ENCODE measurements at places on chromosomes 7 and 10.
A peak's percentile ranks its signal among the peaks of the same experiment; 100 is the strongest.

GRCh38 chr7:29377718-29378117, 183.1 kb downstream of the CHN2 start:
- DNase-seq = peak; percentile 60

DNA sequence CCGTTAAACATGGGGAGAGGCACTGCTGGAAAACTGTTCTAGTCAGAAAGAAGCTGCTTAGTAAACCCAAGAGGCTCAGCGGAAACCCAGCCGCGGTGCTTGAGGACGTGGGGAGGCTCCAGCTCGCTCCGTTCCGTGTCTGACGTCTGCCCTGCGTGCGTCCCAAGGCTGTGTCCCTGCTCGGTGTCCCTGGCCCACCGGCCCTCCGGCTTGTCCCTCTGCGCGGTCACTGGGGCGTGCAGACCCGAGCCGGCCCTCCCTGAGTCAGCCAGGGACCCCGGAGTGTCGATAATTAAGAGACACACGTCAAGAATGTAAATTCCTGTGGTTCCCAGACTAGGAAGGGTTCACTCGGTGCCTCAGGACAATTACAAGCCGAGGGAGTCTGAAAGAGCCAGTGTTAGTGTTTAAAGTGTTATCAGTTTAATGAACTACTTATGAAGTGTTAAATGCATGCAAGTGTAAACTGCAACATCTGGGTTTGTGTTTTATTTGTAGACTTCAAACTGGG, 98.9 kb downstream of the WDR11 start:
- DNase-seq = no peak

DNA sequence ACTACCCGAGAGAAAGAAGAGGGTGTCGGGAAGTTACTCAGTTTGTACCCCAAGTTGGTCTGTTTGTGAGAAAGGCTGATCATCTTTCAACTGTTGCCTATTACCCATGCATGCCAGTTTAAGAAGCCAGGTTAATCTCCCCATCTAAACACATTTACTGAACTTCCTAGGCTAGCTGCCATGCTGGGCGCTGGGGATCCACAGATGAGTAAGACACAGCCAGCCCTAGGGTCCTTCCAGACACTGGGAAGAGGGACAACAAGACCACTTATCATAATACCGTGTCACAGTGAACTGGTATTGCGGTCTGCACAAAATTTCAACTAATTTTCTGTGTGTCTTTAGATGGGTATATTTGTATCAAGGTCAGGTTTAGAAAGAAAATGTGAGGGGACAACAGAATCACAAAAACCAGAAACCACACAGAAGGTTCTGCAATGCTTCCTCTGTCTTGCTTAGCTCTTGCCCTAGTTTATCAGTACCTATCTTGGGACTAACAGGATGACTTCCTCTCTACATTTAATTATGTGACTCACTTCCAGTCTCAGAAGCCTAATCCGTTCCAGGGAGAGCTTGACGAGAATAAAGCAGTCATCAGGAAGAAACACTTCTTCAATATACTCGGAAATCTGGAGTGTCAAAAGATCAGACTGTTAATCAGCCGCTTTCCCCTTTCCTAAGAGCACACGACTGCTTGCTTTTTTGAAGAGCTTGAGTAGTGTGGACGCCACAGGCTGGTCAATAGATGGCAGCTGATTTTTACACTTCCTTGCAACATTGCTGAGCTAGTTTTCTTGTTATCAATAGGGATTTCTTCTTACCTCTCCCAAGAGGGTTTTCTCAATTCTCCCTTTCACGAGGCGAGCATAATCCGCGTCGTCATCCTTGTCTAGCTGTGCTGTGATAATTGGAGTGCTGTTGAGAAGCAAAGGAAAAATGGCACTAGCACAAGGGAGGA, 45.7 kb downstream of the POLR3A start:
- DNase-seq = no peak

- DNase-seq = no peak
Measured at GRCh38 chr10:103145860-103146466, 47.1 kb downstream of the NT5C2 start.

- DNase-seq = no peak
Measured at GRCh38 chr7:117250801-117251200, 72.1 kb downstream of the WNT2 start.

DNA sequence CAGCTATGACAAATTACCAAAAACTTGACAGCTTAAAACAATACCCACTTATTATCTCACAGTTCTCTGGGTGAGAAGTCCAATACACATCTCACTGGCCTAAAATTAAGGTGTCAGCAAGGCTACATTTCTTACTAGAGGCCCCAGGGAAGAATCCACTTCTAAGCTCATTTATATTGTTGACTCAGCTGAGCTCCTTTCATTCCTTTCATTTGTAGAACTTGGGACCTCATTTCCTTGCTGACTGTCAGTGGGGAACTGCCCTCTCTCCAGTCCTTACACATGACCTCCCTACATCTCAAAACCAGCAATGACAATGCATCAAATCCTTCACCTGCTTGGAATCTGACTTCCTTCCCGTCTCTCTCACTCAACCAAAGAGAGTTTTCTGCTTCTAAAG, 240.3 kb downstream of the IPMK start:
- DNase-seq = no peak

- no peak for DNase-seq
Measured at GRCh38 chr7:156942708-156943090, 6.8 kb upstream of the NOM1 start.

GRCh38 chr10:86333826-86334487, 32.6 kb downstream of the GRID1 start:
- peak; percentile 86 for DNase-seq

- peak; percentile 63 for DNase-seq
Measured at GRCh38 chr7:21365866-21366624, 61.8 kb upstream of the SP4 start.

DNA sequence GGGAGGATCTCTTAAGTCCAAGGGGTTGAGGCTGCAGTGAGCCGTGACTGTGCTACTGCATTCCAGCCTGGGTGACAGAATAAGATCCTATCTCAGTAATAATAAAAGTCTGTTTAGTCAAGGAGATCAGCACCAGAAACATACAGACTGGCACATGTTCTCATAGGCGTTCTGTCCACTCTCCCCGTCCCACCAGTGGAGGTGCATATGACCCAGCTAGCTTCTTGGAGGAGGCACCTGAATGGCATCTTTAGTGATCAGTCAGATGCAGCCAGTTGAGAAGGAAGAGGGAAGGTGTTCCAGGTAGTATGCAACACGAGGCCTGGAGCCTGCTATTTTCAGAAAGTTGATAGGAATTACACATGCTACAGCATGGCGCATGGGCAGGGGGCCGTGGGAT, 45.3 kb upstream of the SVIL start:
- no peak for DNase-seq

DNA sequence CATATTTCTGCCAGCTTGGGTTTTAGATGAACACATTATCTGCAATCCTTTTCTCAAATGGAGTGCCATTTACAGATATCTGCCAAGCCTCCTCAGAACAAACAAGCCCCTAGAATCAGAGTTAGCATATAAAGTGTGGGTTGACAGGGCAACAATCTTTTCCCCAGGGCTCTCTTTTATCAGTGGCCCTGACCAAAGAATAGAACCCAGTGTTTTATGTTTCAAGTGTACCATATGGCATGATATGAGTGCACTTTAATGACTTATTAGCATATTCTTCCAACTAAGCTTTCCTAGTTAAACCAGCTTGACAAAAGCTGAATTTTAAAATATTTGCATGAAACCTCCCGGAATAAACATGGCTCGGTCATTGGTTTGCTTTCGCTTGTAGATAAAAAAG, 57.3 kb downstream of the EVX1 start:
- no peak for DNase-seq

- DNase-seq = no peak
Measured at GRCh38 chr7:5685205-5685604, 96.3 kb downstream of the RNF216 start.

DNA sequence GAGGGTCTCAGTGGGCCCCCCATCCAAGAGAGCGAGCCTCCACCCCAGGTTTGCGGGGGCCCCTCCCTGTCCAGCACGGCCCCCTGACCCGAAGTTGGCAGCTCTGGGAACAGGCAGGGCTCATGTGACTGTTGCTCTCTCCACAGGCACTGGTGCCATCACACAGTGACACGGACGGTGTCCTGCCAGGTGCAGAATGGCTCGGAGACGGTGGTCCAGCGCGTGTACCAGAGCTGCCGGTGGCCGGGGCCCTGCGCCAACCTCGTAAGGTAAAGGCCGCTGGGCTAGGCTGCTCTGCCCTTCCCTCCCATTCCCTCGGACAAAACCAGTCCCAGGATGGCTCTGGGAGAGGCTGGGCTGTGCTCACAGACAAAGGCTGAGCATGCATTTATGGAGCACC, 57.2 kb downstream of the COL26A1 start:
- DNase-seq = no peak

- no peak for DNase-seq
Measured at GRCh38 chr10:21493784-21494183, 31.7 kb downstream of the SKIDA1 start.

DNA sequence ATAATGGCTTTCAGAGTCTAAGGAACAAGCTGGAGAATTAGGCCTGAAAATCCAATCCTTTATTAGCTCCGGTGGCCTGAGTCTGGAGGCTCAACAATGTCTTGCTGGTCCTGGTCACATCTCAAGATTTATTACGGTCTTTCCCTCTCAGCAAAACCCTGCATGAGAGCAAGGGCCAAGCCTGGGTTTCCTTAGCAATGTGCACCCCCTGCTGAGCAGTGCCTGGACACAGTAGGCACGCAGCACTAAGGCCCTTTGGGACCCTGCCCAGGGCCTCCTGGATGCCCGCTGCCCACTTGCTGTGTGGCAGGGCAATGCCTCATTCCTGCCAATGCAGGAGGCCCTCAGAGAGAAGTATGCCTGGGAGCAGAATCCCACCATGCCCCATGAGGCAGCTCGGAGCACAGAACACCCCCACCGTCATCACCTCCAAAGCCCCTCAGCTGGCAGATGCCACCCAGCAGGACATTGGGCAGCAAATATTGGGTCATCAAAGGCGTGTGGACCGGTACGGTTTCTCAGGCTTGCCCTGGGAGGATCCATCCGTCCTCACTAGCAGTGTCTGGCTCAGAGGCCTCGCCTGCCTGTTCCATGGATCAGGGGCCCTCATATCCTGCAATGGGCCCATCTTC, 156.4 kb downstream of the OAT start:
- DNase-seq = no peak

DNA sequence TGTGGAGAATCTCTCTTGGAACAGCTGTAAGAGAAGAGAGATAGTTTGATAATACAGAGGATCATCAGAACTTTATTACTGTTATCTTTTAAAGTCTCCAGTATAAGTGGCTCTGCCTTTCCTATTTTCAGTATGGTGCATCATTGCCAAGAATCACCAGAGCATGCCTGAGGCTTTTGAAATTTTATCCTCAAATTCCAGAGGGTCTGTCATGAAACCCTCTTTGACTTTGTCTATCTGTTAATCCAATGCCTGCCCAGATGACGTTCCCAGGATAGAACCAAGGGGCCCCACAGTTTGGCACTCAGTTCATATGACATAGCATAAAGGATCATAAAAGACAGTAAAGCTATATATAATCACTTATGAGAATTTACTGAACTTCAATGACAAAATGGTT, 35.3 kb upstream of the SEMA3C start:
- no peak for DNase-seq

- DNase-seq = no peak
Measured at GRCh38 chr7:66913118-66914037, 7.6 kb upstream of the TMEM248 start.

- DNase-seq = no peak
Measured at GRCh38 chr7:66640802-66641525, 12.3 kb downstream of the KCTD7 start.

- no peak for DNase-seq
Measured at GRCh38 chr7:27969346-27969745, 211.2 kb downstream of the JAZF1 start.

DNA sequence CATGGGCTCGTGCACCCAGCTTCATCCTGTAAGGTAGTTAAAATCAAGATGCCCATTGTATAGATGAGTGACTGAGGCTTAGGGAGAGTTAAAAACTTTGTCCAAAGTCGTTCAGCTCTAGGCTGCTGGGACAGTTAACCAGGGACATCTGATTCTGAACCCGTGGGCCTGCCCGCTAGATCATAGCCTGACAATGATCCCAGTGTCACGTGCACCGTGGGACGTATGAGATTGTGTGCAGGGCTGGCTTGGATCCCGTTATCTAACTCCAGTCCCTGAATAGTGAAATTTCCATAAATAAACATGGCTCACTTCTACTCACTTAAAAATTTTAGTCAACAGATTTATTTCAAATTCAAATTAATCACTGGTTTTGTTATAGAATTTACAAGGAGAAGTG, 24.9 kb downstream of the C10orf120 start:
- no peak for DNase-seq

- DNase-seq = no peak
Measured at GRCh38 chr7:99143521-99143852, 421 bp downstream of the SMURF1 start.

DNA sequence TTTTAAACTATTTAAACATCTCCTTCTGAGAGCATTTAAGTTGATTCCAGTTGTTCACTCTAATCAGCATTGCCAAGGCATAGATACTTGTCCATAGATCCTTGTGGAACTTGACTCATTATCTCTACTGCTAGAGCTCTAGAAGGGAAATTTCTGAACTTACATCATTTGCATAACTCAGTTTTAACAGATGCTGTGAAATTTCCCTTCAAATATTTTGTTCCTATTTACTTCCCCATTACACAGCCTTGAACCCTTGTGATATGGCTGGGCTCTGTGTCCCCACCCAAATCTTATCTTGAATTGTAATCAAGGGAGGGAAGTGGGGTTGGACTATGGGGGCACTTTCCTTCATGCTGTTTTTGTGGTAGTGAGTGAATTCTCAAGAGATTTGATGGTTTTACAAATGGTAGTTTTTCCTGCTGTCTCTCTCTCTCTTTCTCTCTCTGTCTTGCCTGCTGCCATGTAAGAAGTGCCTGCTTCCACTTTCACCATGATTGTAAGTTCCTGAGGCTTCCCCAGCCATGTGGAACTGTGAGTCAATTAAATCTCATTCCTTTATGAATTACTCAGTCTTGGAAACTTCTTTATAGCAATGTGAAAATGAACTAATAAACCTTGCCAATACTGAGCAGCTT, 25.4 kb downstream of the INSIG1 start:
- DNase-seq = no peak

GRCh38 chr7:21767300-21767900, 178.3 kb downstream of the CDCA7L start:
- DNase-seq = peak; percentile 82

GRCh38 chr10:1673568-1674345, 63.6 kb downstream of the ADARB2 start:
- DNase-seq = no peak

DNA sequence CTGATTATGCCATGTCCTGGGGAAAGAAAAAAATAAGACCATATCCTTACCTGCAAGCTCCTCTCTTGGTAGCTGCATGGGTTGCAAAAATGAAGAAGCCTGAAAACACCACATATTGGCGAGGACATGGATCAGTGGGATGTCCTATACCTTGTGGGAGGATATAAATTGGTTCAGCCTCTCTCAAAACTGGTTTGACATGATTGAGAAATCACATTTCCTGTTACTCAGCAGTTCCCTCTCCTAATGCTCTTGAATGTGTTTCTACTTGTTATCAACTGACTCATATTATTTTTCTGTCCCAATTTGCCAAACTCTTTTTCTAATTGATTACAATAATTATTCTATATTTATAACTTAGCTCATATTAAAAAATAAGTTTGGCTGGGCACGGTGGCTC, 380.2 kb downstream of the EXOC4 start:
- no peak for DNase-seq

- no peak for DNase-seq
Measured at GRCh38 chr7:21927693-21928092, 18.0 kb downstream of the CDCA7L start.
